ENCODE measurements at places on chromosomes 3 and 15. TPM values are rescaled to one million over a fixed set of nuclear protein-coding genes. Genes with fewer than 3 reads are reported as not detected.

DNA sequence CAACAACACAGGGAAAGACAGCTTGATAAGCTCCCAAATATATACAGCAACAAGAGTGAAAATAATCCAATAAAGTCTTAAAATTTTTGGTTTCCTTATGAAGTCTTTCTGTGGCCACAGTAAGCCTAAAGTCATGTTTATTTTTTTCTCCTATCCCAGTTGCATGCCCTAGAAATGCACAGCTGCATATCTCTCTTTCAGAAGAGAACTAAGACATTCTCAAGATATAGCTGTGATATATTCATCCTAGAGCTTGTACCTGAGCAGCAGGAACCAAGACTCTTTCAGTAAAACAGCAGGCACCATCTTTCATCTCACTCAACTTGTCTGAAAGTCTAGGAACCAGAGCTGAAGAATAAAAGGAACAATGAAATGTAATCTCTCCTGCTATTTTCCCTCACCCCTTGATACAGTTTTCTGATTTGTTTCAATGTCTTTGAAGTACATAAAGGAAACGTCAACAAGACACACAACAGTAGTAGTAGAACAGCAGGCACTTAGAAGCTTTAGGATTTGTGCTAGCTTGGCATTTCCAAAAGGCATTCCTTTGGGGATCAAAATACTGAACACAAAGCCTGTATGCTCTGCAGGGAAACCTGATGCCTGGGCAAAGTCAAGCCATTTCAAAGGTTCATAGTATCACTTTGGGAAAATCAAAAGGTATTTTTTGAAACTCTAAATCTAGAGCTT lies 536.8 kb downstream of the PYDC2 start:
- DNase-seq, result no peak

Gene SLC27A2
- total RNA-seq, result 1.6 TPM

- DNase-seq, result no peak
Measured at GRCh38 chr15:64774629-64775493, 528 bp downstream of the RBPMS2 start.

- no peak for DNase-seq
Measured at GRCh38 chr3:101665357-101665756, 11.6 kb downstream of the ZBTB11 start.

Gene OIP5
- 2.4 TPM for total RNA-seq

Gene GP9
- total RNA-seq, result not detected

Gene NOX5
- total RNA-seq, result under 0.01 TPM

DNA sequence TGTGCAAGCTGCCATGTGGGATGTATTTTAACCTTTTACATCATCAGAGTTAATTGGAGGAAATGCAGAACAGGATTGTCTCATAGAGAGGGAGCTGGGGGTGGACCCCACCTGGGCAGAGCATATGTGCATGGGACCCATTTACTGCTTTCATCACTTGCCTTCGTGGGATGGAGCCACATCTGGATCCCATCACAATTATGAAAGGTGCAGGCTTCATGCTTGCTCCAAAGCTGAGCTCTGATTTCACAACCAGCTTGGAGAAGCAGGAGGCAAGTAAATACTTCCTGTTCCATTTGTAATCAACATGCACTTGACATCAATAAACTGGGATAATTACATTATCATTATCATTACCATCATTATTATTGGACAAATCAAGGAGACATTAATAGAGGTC lies 161.9 kb downstream of the ALDH1A2 start:
- no peak for DNase-seq

DNA sequence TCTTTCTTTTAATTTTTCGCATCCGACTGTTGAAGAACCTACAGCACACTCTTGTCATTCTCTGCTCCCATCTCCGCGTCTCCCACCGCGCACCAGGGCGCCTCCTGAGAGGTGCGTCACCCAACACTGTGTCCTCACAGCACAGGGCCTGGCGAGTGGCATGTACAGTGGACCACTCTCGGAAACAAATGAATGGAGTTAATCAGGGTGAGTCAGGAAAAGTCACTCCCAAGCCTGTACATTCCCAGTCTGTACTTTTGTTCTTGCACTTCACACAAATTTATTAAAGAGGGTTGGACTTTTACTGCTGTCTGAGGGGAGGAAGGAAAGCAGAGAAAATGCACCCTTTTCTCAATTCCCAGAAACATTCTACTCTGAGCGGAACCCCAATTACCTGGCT lies 625 bp downstream of the COL6A6 start:
- DNase-seq, result no peak

DNA sequence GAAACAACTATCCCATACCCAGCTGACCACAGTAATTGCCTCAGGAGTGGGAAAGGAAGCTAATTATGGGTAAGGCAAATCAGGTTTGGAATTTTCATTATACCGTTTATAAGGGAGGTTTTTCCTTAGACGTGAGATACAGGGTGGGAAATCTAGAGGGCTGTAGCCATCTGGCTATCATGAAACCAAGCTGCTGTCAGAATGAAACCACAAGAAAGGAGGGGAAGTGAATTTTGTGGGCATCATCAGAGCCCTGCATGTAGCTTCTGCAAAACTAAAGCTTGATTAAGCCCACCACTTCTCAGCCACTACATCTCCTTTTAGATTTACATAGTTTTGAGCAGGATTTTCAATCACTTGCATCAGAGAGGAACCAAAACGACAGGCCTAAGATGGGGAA lies 893.5 kb downstream of the TUSC7 start:
- no peak for DNase-seq

DNA sequence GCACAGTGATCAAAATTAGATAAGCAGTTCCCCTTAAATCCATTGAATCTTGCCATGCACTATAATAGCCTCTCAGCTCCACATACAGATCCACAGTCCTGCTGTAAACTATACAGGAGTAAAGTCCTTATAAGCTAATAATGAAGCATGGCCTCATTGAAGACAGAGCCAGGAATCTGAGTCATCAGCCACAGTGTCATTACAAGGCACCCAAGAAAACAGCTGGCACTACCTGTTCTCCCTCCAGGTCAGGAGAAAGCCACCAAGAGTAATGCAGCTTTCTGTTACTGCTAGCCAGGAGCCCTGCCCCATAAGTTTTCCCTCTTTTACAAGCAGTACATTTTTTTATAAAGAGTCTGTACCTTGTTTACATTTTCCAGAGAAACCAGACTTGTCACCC lies 27.3 kb downstream of the WDR49 start:
- DNase-seq, result no peak

DNA sequence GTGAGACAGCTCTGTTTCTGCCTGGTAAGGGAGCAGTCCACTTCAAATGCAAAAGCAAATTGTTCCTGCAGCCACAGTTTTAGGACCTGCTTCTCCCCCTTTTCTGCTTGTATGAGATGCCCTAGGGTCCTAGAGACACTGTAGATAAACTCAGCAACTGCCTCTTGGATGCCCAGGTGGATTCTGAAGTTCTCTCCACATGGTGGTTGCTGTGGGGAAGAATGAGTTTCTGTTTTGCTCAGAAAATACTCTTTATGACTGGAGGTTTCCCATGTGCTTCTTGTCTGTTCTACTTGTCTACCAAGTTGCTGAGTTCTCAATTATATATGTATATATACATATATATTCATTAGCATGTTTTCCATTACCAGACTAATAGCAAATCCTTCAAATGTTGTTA lies 5.6 kb upstream of the ZNF80 start:
- DNase-seq, result no peak

GRCh38 chr3:71580636-71581456 lies 2.7 kb downstream of the FOXP1 start:
- no peak for DNase-seq

DNA sequence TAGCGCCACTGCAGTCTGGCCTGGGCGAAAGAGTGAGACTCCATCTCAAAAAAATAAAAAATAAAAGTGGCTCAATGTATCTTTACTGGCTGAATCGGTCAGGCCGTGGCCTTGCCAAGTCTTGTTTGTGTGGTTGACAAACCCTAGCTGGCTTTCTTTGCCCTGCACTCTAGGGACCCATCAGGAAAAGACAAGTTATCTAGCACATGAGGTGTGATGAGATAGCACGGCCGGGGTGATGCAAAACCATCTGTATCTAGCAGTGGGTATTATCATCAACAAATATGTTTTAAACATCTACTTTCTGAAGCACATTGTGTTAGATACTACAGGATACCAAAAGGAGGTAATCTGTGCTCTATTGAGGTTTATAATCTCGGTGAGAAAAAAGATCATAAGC lies 3.9 kb upstream of the DPP8 start:
- no peak for DNase-seq

Gene PAK6
- total RNA-seq, result 11.8 TPM

Gene SHC4
- total RNA-seq, result 5.7 TPM

Gene DUOXA2
- total RNA-seq, result not detected

- DNase-seq, result no peak
Measured at GRCh38 chr3:177764933-177765332, 567.7 kb upstream of the TBL1XR1 start.

DNA sequence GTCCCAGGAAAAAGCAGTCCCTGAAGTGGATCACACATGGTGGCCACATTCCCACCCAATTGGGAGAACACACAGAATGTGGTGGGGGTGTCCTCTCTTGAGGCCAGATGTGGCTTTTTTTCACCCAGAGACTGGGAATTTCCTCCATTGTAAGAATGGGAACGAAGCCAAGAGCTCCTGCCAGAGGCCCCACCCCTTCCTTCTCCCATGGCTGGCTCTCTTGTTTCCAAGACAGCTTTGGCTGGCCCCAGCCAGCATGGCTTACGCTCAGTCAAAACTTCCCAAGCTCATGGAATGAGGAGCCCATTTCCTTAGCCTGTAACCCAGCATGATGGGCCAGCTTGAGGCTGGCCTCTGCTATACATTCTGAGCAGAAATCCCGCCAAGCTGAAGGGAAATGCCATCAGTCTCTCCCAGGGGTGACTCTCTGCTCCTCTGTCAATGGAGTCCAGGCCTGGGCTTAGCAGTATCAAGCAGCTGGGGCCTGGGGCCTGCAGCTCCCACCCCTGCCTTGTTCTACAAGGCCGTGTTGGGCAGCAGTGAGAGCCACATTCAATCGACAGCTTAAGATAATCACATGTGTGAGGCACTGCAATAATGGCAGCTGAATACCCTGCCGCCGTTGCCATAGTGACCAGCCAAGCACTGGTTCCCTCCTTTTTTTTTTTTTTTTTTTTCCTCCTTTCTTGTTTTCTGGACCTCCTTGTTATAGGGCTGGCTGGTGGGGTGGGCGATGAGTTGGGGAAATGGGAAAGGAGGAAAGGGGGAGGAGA lies 142.4 kb downstream of the EPHB1 start:
- no peak for DNase-seq

Gene TMOD3
- total RNA-seq, result 76.2 TPM

- no peak for DNase-seq
Measured at GRCh38 chr15:82890338-82890994, 62.1 kb downstream of the HOMER2 start.

DNA sequence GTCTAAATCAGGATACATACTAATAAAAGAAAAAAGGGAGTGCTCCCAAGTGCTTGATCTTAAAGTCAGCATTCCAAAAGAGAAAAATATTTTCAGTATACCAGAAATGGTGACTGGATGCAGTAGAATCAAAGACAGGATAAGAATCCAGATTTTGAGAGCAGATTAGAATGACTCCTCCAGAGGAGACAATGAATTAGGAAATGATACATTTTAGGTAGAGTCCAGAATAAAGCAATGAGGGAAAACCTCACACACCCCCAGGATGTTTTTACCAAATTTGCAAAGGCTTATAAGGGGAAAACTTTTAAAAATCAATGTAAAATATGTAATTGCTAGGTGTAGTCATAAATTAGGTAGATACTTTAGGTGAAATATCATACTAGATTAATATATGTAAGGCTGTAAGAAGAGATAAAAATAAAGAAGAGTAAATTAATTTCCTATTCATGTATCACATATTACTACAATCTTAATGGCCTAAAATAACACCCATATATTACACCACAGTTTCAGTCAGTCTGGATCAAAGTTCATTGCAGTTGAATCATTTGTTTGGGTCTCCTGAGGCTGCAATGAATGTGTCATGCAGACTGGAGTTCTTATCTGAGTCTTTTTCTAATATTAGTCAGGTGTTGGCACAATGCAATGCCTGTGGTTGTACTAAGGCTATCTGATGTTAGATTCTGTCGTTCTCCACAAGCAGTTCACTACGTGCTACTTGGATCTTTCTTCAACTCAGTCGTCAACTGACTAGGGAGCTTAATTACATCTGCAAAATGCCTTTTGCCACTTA lies 547.8 kb upstream of the EPHA6 start:
- no peak for DNase-seq

DNA sequence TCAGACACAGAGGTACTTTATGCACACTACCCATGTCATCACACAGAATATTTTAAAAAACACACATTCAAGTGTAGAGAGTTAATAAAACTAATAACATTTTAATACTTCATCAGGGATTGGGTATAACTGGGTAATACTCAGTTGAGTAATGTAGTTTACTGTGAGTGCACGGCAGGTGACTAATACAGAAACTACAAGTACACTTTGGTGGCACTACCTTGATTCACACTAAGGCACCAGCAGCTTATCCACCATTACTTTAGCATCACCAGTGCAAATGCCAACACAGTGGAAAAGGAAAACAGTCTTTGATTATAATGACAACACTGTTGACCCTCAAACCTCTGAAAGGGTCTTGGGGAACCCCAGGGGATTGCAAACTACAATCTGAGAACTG lies 33.6 kb downstream of the ZNF280D start:
- DNase-seq, result no peak

- no peak for DNase-seq
Measured at GRCh38 chr15:85718271-85718971, 76.3 kb downstream of the KLHL25 start.

DNA sequence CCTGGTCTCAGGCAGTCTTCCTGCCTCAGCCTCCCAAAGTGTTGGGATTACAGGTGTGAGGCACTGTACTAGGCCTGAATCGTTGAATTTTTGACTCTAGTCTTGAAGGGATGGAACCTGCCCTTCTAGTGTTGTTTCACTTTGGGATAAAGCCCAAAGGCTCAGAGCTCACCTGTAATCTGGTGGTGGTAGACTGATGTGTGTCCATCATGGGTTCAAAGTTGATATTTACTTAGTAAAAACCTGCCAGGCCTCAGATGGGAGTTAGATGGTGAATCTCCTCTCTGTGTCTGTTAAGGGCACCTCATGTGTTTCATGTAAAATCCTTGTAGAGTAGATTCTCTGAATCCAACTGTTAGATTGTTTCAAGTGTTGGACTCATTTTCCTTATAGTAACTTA lies 41.1 kb downstream of the FNDC3B start:
- DNase-seq, result no peak
